ENCODE measurements at places on chromosomes 1 and 21.

- DNase-seq: peak; percentile 60
Measured at GRCh38 chr21:24514081-24514733, 1093.1 kb downstream of the MRPL39 start.

DNA sequence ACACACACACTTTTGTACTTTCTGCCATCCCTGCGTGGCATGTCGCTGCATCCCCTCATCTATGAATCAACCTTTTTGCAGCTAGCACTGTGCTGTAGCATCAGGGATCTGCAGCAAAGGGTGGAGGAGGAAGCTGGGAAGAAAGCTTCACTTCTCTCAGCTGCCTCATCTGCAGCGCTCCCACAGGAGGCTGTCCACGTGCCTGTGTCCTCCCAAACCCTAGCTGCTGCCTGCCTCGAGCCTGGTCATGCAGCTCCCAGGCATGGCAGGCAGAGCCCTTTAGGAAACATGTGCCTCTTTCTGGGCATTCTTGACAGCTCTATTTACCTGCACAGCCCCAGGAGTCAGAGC is 262.1 kb upstream of the SGIP1 start:
- DNase-seq: peak; percentile 58

DNA sequence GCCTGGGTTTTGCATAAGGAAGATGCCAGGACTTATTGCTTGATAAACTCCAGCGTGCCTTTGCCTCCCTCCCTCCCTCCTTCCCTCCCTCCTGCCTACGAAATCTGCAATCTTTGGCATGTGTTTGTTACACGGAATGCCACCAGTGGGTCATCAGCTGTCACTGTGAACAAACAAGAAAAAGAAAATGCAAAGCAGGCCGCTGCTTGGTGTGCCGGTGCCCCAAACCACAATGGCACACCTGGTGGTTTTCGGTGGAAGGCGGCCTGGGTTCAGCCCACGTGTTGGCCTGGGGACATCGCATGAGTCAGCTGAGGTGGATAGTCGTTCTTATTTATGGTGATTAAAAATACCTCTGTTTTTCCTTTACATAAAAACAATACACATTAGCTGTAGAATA is 16.3 kb upstream of the IFNLR1 start:
- DNase-seq: no peak

GRCh38 chr1:173430677-173431303 is 46.3 kb upstream of the PRDX6 start:
- no peak for DNase-seq

- DNase-seq: no peak
Measured at GRCh38 chr1:247268390-247269045, 12.6 kb downstream of the VN1R5 start.

DNA sequence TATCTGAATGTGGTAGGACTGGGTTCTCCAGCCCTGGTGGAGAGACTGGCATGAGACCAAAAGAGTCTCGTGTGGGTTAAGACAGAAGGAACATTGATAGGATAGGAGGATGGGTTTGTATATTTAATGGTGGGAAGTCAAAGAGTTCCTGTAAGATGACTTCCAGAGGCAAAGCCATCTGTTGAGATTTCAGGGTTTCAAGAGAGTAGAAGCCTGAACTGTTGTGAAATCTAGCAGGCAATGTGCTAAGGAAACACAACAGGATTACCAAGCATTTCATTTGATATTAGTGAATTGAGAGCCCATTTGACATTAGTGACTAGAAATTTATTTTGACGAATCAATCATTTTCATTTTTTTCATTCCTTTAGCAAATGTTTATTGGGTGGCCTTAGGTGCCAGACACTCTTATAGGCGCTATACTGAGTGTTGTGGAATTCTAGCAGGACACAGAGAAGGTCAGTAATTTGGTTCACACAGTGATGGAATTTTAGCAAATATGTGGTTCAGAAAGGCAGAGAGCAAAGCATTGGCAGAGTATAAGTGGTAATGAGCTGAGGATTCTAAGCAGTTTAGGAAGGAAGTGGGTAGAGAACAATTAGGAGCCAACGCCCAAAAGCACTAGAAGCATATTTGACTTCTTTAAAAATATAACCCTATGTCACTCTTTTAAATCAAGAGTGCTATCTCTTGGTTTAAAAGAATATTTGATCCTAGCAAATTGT is 149.3 kb downstream of the AK5 start:
- peak; percentile 46 for DNase-seq

GRCh38 chr1:96048572-96049212 is 672.9 kb upstream of the PTBP2 start:
- no peak for DNase-seq

DNA sequence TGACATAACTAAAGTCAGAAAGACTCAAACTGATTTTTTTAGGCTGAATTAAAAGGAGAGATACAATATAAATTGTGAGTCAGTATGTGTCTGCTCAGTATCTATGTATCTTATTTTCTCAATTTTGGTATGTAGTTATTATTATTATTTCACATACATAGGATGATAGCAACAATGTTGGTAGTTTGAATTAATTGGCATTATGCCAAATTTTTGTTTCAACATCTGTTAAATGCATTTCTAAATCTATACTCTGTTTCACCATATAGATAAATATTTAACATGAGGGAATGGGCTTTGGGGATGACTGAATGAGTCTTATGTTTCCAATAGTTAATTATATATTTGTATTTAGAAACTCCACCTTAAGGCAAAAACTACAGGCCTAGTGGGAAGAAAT is 12.6 kb upstream of the HMCN1 start:
- DNase-seq: no peak

DNA sequence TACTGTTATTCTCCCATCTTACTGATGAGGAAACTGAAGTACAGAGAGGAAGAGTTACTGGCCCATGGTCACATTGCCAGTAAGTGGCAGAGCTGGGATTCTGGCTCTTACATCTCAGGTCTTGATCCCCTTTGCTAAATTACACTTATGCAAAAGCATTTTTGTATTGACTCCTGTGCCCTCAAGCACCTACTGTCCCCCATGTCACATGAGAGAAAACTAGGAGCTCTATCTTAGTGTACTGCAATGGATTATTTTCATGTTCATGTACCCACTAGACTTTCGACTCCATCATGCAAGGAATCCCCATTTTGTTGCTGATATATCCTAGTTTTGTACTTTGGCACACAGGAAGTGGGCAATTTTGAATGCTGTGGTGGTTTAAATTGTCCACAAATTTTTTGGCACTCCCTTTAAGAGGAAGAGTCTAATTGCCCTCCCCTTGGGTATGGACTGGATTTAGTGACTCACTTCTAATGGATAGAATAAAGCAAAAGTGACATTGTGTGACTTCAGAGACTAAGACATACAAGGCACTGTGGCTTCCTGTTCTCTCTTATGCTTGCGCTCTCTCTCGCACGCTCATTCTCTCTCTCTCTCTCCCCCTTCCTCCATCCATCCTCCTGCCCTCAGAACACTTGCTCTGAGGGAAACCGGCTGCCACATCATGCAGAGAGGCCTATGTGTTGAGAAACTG is 43.5 kb upstream of the JAK1 start:
- DNase-seq: no peak

GRCh38 chr1:43367026-43367903 is 546 bp downstream of the ELOVL1 start:
- peak; percentile 60 for DNase-seq

- no peak for DNase-seq
Measured at GRCh38 chr1:223479261-223479660, 86.0 kb downstream of the CCDC185 start.

GRCh38 chr21:46220275-46220810 is 8.2 kb downstream of the LSS start:
- no peak for DNase-seq

DNA sequence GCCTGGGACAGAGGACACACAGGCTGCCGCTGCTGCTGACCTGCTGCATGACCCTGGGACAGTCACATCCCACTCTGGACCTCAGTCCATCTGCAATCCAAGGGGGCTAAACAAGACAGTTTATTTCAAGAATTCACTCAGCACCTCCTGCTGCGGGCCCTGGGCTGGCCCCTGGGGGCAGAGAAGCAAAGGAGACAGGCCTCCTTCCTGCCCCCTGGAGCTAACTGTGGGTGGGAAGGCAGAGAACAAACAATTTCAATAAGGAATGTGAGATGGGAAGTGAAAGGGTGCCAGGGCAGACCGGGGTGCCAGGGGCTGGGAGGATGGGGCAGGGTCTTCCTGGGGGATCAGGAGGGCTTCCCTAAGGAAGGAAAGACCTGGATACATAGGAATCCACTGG is 60.0 kb downstream of the TAS1R2 start:
- DNase-seq: no peak

DNA sequence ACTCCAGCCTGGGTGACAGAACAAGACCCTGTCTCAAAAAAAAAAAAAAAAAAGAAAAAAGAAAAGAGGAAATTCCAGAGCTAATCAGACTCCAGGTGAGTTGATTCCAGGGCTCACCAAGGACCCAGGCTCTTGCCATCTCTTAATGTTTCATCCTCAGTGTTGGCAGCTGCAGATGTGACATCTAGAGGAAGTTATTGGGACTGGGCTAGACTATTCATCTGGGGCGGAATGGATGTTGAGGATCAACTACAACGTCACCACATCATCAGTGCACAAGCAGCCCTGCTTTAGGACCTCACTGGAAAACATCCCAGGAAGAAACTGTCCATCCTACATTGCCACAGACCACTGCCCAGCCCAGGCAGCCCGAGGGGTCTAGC is 28.6 kb upstream of the PARP1 start:
- DNase-seq: no peak

- peak; percentile 12 for DNase-seq
Measured at GRCh38 chr1:157240495-157241184, 102.4 kb upstream of the ETV3 start.

- DNase-seq: no peak
Measured at GRCh38 chr1:32890516-32891240, 4.4 kb downstream of the HPCA start.

GRCh38 chr1:73637264-73637663 is 560.7 kb downstream of the LRRIQ3 start:
- DNase-seq: peak; percentile 43

GRCh38 chr1:245173446-245174211 is 18.8 kb downstream of the KIF26B start:
- DNase-seq: no peak

DNA sequence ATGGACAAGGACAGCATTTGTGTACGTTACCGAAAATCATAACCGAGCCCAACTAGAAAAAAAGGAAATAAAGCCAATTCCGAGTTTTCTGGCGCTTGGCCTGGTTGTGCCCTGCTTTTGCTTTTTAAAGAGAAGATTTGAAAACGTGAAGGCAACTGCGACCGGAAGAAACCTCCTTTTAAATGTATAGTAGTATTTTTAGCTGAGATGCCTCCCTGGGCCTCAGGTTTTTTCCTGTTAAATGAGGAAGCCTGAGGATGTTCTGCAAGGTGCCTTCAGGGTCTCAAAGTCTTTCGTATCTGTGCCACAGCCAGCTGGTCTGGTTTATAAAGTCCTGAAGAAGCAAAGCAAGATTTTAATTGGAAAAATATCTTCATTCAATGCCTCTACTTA is 371 bp upstream of the ODF2L start:
- no peak for DNase-seq

- DNase-seq: no peak
Measured at GRCh38 chr1:16430606-16431005, 6.6 kb downstream of the SPATA21 start.

DNA sequence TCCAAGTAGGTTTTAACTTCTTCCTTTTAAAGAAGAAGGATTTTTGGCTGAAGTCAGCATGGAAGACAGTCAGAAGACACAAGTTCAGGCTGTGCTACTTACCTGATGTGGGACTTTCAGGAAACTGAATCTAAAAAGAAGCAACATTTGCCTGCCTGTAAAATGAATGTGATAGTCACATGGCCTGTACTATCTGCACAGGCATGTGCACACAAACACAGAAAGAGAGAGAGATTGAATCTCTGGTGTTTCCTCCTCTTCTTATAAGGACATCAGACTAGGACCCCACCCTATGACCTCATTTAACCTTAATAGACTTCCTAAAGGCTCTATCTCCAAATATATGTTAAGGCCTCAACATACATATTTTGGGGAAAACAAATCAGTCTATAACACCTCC is 542.9 kb downstream of the PLPP3 start:
- DNase-seq: no peak
